ENCODE measurements at places on chromosomes 16 and 17.

GRCh38 chr16:53356478-53357207, 77.6 kb upstream of the RBL2 start:
- DNase-seq = no peak

DNA sequence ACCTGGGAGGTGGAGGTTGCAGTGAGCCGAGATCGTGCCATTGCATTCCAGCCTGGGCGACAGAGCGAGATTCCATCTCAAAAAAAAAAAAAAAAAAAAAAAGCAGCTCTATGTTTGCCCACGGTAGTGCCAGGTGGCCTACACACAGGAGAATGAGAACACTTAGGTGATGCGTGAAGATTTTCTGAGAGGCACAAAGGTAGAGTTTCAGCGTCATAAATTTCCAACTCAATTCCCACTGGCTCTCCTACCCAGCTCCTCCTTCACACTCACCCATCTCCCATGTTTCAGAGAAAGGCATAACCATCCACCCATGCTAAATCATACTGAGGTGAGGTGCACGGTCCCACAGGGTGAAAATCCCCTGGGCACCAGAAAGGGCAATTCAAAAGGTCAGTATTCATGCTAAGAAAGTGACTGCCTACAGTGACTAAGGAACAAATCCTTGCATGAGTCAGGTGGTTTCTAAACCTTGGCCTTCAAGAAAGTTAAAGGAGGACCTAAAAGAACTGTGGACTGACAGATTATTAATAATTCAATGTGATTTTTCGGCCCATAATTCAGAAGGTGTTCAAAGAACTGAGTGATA, 4.8 kb downstream of the DCAKD start:
- DNase-seq = no peak

DNA sequence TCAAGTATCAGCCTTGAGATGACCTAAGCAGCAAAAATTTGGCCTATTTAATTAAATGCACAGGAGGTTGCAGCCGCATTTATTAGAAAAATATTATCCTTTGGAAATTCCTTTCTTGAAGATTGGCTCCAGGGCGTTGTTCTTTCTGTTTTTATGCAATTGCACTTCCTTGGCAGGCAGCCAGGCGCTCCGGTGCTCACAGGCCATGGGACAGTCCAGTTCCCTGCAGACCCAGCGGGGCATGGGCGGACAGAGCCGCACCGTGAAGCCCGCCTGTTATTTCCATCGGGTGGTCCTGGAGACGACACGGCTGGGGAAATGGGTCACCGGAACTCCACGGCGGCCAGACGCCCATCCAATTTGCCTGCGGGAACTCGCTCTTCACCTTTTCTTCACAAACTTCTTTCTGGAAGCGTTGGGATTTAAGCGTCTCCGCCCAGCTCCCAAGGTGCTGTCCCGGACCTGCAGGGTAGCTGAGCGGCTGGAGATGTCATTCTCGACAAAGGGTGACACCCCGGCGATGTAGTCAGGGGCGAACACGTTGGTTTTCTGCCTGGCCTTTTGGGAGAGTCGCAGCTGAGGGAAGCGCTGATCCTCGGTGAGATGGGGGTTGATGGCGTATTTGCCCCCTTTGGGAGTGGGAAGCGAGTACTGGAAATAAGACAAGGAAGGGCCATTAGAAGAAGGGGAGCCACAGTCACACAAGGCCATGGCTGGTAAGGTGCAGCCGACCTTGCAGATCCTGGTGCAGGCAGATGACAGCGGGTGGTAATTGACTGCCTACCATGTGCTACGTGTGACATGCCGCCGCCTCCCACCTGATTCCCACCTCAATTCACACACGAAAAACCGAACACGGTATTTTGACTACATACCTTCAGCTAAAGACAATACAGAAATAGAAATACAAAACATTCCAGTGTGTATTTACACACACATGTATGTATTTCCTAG, 12.5 kb downstream of the NOB1 start:
- peak; percentile 27 for DNase-seq

- no peak for DNase-seq
Observed at GRCh38 chr17:66272811-66273585, 29.4 kb upstream of the PRKCA start.

GRCh38 chr17:39175695-39176093, 9.7 kb upstream of the ARL5C start:
- no peak for DNase-seq

- no peak for DNase-seq
Observed at GRCh38 chr16:23031508-23032098, 117.6 kb downstream of the USP31 start.

DNA sequence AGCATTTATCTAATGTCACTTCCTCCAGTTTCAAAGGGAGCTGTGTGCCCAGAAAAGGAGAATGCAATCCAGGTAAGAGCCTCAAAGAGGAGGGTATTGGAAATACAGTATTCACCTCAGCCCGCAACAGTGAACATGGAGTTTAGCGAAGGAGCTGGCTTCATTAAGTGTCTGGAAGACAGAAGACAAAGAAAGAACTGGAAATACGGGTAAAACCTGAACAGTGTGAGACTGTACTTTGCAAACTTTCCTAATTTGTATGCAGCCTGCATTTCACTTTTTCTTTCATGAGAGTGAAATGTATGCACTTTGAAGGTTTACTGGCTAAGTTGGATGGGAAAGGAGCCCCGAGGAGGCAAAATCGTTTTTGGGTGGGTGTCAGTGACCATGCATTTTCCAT, 478.4 kb downstream of the HS3ST3B1 start:
- no peak for DNase-seq

DNA sequence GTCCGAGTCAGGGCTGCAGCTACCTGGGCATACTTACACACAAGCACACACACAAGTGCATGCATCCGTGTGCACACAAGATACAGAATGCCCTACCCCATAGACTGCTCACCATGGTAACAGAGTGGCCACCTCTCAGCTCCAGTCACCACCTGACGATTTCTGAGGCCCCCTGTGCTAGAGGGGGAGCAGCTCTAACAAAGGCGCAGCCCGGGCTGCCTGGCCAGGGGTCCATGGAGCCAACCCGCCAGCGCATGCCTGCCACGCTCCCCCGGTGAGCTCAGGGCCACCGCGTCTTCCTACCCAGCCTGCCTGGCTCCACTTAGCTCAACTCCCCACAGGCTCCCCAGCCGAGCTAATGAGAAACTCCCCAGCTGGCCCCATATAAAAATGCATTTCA, 75.5 kb downstream of the ZNF423 start:
- DNase-seq = no peak

DNA sequence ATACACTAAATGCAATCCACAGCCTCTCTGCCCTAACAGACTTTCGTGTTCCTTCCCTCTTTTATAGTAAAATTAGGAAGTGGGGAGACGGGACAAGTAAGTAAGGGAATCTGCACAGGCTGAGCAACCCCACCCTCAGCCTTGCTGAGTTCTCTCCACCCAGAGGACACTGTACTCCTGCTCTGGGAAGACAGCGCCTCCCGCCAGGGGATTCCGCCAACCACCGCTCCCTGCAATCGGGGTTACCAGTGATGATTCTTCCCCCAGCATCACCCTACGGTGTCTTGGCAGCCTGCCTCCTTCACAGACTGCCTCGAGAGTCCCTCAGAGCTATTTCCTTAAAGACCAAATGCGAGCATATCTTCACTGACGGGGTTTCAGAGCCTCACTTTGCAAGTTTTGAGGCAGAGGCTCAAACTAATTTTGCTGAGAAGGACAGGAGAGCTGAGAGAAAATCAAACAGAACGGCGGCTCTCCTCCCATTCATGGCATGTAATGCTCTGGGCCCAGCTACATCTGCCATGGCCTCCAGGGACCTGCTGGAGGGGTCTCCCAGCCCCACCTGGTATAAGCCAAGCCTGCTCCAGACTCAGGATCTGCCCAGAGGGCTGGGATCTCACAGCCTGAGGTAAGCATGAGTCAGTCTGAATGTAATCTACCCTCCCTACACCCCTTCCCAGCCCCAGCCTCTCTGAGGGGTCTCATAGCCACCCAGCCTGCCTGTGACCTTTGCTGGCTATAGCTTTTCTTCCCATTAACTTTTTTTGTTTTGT, 22.7 kb upstream of the ASGR2 start:
- DNase-seq = no peak

- DNase-seq = peak; percentile 72
Observed at GRCh38 chr17:63406689-63407330, 39.3 kb downstream of the CYB561 start.

- no peak for DNase-seq
Observed at GRCh38 chr17:73390221-73390620, 78.4 kb upstream of the CDC42EP4 start.

GRCh38 chr16:10085078-10085798, 97.0 kb downstream of the GRIN2A start:
- DNase-seq = no peak

DNA sequence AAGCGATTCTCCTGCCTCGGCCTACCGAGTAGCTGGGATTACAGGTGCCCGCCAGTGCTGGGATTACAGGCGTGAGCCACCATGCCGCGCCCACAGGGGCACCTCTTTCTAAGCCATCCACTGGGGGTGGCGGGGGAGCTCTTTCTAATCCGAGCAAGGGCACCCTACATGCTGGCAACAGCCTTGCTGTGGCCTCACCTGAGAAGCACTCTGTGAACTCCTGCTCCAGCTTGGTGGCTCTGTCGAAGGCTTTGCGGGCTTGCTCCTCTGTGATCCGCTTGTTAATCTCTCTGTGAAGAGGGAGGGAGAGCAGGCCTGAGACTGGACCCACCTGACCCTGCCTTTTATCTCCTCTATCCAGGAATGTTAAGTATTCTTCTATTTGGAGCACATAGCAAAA, 11.9 kb upstream of the ASGR1 start:
- no peak for DNase-seq

- DNase-seq = no peak
Observed at GRCh38 chr17:63294776-63295175, 151.3 kb downstream of the CYB561 start.

DNA sequence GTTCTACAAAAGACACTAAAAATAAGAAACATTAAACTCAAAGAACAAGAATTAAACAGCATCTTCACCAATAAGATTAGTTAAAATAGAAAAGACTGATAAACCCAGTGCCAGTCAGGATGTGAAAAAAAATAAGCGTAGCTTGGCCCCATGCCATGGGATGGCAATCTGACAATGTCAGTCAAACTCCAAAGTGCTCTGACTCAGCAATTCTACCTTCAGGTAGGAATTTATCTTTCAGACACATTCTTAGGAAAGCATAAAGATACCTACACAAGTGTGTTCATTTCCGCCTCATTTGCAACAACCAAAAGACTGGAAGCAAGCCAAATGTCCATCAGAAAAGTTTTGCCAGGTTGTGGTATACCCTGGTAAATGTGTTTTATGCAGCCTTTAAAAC, 9.1 kb upstream of the MPO start:
- no peak for DNase-seq

GRCh38 chr17:35286120-35286781, 43.4 kb downstream of the SLFN5 start:
- DNase-seq = no peak

GRCh38 chr17:42210046-42210445, 15.8 kb upstream of the GHDC start:
- DNase-seq = no peak

- DNase-seq = no peak
Observed at GRCh38 chr16:70805787-70806186, 4.8 kb upstream of the VAC14 start.

GRCh38 chr16:66342294-66342900, 24.1 kb upstream of the CDH5 start:
- no peak for DNase-seq

Measured in AG09319 (cell line).